Left ventricle myocardium inferior (tissue), 1 donor: ENCODE measurements at places on chromosomes 1 and 21. TPM values are rescaled to one million over a fixed set of nuclear protein-coding genes. Genes with fewer than 3 reads are reported as not detected.
A peak's percentile ranks its signal among the peaks of the same experiment; 100 is the strongest.

DNA sequence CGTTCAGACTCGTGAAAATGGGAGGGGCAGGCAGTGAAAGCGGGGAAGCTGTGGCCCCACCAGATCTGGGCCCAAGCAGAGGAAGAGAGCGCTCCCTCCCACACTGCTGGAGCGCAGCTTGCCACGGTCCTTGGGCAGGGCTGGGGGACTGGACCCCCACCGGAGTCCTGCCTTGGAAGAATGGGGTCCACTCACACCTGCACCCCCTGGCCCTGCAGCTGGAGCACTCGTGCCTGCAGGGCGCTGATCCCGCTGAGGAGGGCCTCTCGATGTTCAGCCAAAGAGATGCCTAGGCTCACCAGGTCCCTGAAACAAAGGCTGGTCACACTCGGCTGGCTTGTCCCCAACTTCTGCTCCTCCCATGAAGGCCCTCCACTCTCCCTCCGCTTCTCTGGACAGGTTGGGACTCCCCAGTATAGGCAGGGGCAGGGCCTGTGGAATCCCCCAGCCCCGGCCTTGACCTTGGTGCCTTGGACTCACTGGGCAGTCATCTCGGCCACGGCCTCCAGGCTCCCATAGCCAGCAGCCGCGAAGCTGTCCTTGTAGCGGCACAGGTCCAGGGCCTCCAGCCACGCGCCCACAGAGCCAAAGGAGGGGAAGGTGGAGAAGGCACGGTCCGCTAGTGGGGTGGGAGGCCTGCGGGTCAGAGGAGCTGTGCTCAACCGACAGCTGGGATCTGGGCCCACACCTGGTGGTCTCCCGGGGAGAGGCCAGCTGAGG is 26.0 kb downstream of the CDCA8 start:
- no peak for DNase-seq

GRCh38 chr1:183834568-183834967 is 29.6 kb downstream of the RGL1 start:
- no peak for DNase-seq

GRCh38 chr21:18204931-18205330 is 39.7 kb upstream of the CHODL start:
- DNase-seq = no peak

DNA sequence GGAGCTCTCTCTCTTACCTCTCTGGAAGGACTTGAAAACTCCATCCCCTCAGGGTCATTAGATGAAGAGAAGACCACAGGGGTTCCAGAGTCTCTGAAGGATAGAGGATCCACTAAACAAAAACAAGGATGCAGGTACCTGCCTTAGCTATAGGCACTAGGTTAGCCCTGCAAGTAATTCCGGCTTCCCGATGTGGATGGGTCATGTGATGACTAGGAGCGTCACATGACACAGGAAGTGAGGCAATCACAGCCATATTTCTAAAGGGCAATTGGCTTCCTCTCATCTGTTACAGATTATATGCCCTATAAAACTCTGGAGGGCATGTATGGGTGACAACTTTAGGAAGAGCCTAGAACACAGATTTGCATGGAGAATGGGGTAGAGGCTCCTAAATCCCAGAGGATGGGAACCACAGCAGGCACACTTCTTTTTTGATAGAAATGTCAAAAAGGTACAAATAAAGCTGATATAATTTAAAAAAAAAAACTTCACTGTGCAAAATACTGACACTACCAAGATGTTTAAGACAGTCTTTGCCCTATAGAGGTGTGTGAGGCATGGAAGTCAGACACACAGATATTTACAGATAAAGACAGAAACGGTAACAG is 14.1 kb downstream of the ENTREP3 start:
- DNase-seq = peak; percentile 41

GRCh38 chr1:145701306-145701862 is 5.8 kb downstream of the PDZK1 start:
- DNase-seq = no peak

Gene FASLG
- not detected for total RNA-seq

Gene KCNJ15
- total RNA-seq = 0.30 TPM

Gene DIRAS3
- total RNA-seq = 32.6 TPM

Gene DCAF6
- 196 TPM for total RNA-seq
